Activated CD8-positive, alpha-beta memory T cell treated with anti-CD3 and anti-CD28 coated beads for 4 hours (primary cell): ENCODE measurements at places on chromosomes 11 and 22.

DNA sequence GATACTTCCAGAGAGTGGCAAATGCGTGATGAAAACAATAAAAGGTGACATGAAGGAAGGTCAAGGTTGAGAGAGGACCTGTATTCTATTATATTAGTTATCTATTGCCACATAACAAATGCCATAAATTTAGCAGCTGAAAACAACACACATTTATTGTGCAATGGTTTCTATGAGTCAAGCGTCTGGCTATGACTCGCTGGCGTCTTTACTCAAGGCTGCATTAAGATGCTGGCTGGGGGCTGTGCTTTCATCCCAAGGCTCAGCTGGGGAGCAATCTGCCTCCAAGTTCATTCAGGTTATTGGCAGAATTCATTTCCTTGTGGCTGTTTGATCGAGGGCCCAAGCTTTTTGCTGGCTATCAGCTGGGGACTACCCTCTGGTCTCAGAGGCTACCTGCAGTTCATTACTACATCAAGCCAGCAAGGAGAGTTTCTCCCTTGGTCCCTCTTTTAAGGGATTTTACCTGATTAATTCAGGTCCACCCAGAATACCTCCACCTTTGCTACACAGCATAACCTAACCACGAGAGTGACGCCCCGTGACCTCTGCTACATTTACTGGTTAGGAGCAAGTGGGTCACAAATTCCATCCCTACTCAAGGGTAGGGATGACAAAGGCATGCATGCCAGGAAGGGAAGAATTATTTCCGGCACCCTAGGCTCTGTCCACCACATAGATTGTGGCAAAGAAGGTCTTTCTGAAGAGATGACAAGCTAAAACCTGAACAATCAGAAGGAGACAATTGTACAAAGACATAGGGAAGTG, 549.1 kb downstream of the MN1 start:
- DNase-seq: no peak

GRCh38 chr22:37233751-37234631, 10.1 kb downstream of the RAC2 start:
- no peak for DNase-seq

DNA sequence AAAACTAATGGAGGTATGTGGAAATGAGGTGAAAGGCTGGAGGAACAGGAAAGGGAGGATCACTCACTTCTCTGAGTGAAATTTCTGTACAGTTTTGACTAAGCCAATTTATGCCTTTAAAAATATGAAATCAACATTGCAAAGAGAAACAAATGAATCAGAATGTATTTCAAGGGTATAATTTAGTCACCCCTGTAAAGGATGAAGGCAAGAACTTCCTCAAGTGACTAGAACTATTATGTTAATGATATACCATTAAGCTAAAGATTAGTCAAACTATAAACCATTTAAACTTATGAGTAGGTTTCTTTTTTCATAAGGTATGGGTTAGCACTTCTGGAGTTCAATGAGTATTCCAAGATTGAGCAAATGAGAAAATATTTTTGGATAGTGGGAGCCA, 184.5 kb upstream of the CHORDC1 start:
- DNase-seq: no peak

DNA sequence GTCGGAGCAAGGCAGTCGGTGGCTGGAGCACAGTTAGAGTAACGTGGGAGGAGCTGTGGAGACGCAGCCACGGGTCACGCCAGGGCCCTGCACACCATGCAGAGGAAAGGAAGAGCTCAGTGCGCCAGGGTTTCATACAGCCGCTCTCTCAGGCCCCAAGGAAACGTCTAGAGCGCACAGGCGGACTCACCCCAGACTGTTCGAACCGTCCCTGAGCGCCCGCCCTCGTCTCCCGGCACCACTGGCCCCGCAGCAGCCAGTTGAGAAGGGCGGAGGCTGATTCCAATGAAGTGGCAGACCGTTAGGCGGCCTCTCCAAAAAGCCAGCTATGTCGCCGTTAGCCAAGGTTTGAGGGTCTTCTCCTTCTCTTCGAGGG, 483 bp upstream of the HYLS1 start:
- DNase-seq: no peak

DNA sequence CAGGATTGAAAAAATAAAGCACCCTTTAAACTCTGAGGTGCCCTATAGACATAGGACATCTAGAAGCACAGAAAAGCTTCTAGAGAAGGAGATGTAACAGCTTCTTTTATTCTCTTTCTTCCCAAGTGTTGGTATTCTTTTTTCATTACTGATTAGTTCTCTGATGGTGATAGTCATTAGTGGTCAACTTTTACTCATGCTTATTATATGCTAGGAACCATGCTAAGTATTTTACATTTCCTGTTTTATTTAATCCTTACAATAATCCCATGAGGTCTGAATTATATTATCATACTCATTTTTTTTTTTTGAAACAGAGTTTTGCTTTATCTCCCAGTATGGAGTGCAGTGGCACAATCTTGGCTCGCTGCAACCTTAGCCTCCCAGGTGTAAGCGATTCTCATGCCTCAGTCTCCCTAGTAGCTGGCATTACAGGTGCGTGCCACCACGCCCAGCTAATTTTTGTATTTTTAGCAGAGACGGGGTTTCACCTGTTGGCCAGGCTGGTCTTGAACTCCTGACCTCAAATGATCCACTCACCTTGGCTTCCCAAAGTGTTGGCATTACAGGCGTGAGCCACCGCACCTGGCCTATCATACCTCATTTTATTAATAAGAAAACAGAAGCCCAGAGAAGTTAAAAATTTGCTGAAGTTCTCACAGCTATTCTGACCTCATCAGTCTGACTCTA, 3.0 kb downstream of the C11orf52 start:
- DNase-seq: no peak

DNA sequence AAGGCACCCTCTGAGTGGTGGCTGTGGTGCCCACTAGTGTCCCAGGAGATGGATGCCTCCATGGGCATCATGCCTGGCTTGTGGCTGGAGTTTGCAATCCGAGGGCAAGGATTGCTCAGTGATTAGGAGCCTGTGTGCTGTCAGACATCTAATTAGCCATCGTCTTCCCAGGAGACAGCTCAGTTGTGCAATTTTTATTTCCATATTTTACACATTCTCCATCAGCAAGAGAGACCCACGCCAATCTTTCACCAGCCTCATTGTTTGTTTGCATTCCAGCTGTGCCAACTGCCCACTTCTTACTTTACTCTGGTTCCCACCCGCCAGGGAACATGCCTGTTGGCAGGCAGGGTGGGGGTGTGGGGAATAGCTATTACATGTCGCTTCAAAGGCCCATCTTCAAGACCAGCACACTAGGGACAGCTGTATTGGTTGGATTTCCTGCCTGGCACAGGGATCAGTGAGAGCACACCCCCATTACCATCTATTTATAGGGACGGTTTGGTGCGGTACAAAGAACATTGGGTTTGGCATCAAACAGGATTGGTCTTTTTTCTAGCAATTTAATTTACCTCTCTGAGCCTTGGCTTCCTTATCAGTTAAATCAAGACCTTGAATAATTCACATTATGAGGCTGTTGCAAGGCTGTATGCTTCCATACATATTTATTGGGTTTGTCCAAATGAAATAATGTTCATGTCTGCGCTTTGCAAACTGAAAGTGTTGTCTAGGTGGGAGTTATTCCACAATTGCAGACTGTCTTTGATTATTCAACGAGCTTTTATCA, 80.7 kb upstream of the NAV2 start:
- DNase-seq: no peak

GRCh38 chr11:6799402-6799801, at the start of gene OR6A2:
OR6A2 (minus strand) TSS chr11:6799689; CDS start chr11:6795708, 3,981 bp downstream.
- DNase-seq: no peak

- DNase-seq: no peak
Observed at GRCh38 chr11:38971141-38971540, 2373.1 kb upstream of the RAG2 start.

DNA sequence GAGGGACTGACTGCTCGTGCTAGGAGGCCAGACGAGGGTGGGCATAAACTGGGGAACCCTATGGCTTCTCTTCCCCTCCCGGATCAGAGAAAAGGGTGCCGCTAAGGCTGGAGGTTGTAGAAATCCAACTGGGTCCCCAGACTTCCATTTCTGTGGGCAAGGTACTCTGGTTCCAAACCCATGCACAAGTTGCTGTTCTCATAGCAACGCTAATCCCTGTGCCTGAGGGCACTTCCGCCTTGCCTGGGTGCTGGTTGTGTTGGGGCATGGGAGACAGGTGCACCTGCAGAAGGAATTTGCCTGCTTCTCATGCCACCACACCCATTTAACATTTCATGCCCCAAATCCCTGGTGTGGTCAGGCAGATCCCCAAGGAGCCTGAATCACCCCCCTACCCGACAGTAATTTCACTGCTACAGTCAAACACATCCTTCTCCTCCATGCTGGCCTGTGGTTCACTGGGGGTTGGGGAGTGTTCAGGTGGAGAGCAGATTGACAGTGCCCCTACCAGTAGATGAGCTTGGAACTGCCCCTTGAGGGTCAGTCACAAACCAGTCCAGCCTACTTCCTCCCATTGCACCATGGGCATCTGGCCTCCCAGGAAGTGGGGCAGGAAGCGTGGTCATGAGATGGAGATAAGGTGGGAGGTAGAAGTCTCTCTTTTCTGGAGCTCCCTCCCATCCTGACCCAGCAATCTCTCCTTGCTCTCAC, 1.2 kb downstream of the C2CD2L start:
- DNase-seq: no peak

GRCh38 chr11:46275964-46276641, 1.4 kb upstream of the CREB3L1 start:
- DNase-seq: no peak

- DNase-seq: no peak
Observed at GRCh38 chr22:17980638-17981051, 43.7 kb downstream of the MICAL3 start.

GRCh38 chr22:29801153-29801552, 34.0 kb downstream of the UQCR10 start:
- no peak for DNase-seq

DNA sequence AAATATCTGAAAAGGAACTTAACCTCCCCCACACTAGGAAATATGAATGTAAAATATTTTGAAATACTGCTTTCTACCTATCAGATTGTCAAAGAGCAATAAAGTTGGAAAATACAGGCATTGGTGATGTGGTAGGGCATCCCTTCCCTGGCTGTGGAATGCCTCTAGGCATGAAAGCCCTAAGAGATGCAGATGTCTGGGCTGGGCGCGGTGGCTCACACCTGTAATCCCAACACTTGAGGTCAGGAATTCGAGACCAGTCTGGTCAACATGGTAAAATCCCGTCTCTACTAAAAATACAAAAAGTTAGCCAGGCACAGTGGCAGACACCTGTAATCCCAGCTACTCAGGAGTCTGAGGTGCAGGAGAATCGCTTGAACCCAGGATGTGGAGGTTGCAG, 22.0 kb downstream of the ARAP1 start:
- no peak for DNase-seq

- no peak for DNase-seq
Observed at GRCh38 chr22:24423519-24424000, 3.8 kb upstream of the ADORA2A start.

- no peak for DNase-seq
Observed at GRCh38 chr22:26273011-26273675, 103.9 kb downstream of the SEZ6L start.

- no peak for DNase-seq
Observed at GRCh38 chr11:63783925-63784592, 15.5 kb upstream of the ZFTA start.

GRCh38 chr11:74318241-74318932, 6.9 kb upstream of the P4HA3 start:
- no peak for DNase-seq

DNA sequence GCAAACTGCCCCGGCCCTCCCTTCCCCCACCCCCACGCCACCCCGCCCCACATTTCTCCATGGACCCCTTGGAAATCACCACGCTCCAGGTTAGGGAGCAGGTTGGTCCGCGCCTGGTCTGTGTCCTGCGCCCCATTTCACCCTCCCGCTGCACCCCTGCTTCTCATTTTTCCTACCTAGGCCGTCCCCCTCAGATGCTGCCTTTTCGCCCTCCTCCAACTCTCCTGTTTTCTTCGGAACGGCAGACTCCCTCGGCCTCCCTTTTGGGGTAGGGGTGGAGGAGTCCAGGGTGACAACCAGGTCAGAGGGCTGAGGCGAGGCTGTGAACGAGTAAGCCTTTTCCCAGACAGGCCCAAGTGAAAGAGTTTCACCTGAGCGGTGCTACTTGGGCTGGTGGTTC, 893 bp upstream of the SCN4B start:
- DNase-seq: no peak
